ENCODE measurements at places on chromosomes 3 and 15. TPM values are rescaled to one million over a fixed set of nuclear protein-coding genes. Genes with fewer than 3 reads are reported as not detected.

The ADAMTS17 gene
- total RNA-seq, result 15.2 TPM

The FOXB1 gene
- total RNA-seq, result not detected

The ABHD2 gene
- total RNA-seq, result 112 TPM

The KCNAB1 gene
- total RNA-seq, result 1.9 TPM

The ACAD11 gene
- total RNA-seq, result 69.9 TPM

The PRC1 gene
- total RNA-seq, result 227 TPM

The DPH6 gene
- total RNA-seq, result 17.5 TPM

The NLGN1 gene
- 2.8 TPM for total RNA-seq

Data from aortic smooth muscle cell (primary cell).